ENCODE measurements at places on chromosomes 5 and 9.

DNA sequence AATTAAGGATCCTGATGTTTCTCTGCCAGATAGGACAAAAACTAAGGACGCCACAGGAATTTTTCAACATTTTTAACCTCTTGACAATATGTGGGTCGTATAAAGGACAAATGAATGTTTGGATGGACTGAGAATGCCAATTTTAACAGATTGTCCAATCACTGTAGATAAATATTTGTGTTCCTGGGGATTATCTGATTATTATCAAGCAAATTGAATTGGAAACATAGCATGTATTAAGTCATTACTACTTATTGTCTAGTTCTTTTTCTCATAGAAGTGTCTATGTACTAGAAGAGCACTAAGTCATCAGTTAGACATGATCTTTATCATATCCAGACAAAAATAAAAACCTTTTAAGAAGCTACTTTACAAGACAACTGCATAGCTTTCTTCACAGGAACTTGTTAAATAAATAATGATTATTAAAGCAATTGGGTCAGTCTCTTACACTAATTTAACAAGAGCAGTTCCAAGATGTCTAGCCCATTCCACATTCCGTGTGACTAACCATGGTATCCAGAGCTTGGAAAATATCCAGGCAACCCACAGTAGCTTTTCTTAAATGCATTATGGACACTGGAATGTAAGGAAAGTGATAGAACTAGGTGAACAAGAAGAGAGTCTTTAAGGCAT is 127.5 kb upstream of the CDKN2B start:
- no peak for DNase-seq

- no peak for DNase-seq
Observed at GRCh38 chr9:2019723-2020122, 4.6 kb downstream of the SMARCA2 start.

DNA sequence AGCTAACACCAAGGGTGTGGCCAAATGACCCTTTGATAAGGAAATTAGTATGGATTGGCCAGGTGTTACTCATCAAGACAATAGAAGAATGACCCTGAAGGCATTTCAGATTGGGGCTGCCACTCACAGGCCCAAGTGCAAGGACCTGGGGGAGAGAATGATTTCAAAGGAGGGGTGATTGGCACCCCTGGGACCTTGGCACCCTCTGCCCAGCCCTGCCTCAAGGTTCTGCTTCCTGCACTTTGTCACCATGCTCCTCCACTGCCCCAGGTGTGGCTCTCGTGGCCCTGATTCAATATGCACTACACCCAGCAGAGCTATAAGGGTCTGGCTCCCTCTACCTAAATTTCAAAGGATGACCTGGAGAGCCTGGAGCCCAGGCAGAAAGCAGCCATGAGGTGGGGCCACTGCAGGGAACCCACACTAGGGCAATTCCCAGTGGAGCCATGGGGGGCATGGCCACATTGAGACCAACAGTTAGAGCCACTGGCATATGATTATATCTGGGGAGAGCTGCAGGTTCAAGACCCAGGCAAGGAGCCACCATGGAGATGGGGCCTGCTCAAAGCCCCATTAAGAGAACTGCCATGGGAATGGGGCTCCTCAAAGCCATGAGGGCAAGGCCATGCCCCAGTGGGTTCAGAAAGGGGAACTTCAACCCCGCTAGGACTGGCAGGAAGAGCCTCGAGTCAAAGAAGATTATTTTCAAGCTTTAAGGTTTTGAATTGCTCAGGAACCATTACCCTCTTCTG is 93.0 kb downstream of the CEMIP2 start:
- DNase-seq: no peak

GRCh38 chr9:24899463-24899862 is 353.8 kb upstream of the IZUMO3 start:
- DNase-seq: no peak

- no peak for DNase-seq
Observed at GRCh38 chr9:91302831-91303230, 58.9 kb downstream of the AUH start.

- no peak for DNase-seq
Observed at GRCh38 chr9:128153947-128154695, 4.9 kb downstream of the LCN2 start.

DNA sequence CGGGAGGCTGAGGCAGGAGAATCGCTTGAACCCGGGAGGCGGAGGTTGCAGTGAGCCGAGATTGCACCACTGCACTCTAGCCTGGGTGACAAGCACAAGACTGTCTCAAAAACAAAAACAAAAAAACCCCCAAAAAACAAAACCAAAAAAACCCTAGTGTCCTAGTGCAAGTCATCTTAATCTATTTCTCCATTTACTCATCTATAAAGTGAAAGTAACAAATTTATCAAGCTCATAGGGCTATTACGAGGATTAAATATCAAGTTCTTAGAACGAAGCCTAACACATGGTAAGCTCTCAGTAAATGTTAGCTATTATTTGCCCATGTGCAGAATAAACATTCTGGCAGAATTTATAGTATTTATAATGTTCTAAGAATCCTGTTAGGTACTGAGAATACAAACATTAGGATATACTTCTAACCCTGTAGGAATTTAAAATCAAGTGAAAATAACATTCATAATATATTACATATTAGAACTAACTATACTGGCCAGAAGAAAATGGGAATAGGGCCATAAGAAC is 45.0 kb downstream of the GOLPH3 start:
- DNase-seq: no peak

DNA sequence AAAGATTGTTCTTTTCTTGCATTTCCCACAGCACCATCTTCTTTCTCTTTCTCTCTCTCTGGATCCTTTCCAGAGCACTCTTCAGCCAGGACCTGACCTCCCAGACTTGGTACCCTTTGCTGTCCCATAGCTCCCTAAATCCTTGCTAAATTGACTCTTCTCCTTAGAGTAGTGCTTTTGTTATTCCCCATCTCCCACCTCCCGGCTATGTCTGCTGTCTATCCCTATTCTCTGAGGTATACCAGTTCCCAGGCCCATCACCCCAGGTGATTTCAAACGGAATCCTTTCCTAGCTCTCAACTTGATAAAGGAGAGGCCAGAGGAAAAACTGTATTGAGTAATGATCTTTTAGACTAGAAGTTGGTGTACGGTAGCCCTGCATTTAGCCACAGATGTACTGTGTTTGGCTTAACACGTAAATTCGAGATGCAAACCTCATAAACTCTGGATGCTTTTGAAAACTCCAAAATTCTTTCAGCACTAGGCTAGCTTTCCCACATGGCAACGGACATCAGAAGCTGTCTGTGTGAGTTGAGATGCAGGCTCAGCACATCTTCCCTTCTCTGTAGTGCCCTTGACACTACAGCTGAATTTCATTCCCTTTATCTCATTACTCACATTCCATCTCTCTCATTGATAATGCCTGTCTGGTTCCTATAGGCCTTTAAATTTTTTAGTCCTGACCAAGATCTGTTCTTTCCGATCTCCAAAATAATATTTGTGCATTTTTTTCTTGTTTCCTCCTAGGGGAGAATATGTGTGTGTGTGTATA is 320.8 kb upstream of the ITGA1 start:
- no peak for DNase-seq

- no peak for DNase-seq
Observed at GRCh38 chr9:13568841-13569601, 289.5 kb upstream of the MPDZ start.

DNA sequence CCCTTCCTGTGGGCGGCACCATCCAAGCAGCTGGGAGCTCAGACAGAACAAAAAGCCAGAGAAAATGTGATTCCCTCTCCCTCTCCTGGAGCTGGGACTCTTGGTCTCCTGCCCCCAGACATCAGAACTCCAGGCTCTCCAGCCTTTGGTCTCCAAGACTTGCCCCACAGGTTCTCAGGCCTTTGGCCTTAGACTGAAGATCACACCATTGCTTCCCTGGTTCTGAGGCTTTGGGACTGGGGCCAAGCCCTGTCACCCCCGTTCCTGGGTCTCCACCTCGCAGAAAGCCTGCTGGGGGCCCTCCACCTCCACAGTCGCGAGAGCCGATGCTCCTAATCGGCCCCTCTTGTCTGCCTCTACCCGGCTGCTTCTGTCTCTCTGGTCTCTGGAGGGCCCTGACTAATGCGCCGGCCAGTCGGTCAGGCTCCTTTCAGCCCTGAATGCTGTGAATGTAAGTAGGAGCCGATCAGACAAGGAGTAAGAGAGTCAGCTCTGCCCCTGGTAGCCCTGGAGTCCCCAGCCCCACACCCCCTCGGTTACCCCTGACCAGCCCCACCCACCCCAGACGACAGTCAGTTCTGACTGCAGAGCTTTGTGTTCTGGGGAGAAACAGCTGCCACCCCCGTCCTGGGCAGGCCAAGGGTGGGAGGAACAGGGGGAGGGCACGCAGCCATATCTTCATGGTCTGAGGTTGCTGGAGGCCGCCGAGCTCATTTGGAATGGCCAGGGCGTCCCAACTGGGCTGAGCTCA is 57.5 kb downstream of the VAV2 start:
- DNase-seq: no peak

DNA sequence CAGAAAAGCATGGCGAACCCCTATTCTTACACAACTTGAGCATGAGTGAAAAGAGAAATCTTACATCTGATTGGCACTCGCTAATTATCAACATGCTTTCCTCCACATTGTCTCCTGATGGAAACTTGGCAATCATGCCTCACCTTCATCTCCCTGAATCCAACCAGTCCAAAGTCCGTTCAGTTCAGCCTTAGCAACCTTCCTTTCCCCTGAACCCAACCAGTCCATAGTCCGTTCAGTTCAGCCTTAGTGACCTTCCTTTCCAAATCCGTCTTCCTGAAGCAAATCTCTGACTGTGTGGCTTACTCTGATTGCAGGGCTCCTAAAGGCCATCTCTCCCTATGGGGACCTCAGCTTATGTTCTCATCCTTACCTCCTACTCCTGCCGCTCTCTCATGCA is 538.3 kb upstream of the CLINT1 start:
- DNase-seq: no peak

DNA sequence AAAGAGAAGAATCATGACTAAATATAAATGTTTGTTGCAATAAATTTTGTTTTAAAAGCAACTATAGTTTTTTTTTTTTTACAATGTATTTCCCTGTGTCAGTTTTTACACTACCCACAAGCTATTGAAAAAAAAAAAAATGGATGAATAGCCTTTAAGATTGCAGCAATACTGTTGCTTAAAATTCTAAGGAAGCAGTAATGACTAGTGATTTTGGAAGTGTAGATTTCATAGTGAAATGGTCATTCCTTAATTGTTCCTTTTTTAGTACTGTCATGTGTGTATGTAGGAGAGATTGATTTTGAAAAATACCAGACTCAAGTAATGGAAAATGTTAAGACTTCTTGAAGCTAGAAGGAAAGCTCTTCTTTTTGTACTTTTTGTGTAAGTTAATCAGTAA is 53.1 kb downstream of the NDUFS4 start:
- DNase-seq: no peak

- no peak for DNase-seq
Observed at GRCh38 chr9:85157772-85158171, 488.2 kb downstream of the NTRK2 start.

GRCh38 chr5:138448481-138449398 is 9.9 kb downstream of the REEP2 start:
- DNase-seq: no peak

GRCh38 chr9:121345070-121345469 is 25.0 kb downstream of the STOM start:
- no peak for DNase-seq

Measured in activated T-cell treated with anti-CD3 and anti-CD28 coated beads, Interleukin-2, amount 50 U/mL, for 72 hours (primary cell).